ENCODE measurements at places on chromosomes 7 and 10.

GRCh38 chr7:36439624-36440023 lies 50.0 kb downstream of the ANLN start:
- DNase-seq = no peak

DNA sequence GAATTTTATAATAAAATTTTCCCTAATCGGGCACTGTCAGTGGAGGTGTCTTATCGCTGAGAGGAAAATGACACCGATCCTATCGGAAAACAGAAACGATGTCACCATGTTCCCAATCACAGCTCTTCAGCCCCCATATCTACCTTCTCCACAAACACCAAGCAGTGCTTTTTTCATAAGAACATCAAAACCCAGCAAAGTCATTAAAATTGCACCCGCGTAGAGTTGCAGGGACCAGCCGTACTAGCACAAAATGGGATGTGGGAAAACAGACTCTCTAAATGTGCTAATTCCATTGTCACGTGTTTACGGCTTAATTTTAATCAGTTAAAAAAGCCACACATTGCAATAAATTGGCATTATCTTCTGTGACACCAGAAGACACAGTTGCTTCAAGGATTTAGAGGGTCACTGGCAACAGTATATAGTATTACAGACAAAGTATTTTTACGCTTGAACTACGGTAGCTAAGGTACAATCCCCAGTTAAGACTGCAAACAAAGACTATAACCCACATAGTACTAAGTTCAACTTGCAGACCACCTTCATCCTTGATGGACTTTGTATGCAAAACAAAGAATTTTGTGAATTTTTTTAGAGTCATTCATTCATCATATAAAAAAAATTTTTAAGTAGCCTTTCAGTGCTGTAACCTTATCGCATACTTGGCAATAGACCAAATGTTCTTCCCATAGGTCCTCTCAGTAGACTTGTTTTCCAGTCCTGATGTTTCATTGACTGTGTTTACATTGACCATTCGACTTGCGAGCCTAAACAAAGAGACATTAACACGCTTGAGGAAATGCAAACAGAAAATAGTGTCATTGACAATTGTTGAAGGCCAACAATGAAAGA lies 116.0 kb downstream of the VTI1A start:
- no peak for DNase-seq

GRCh38 chr7:43377196-43377960 lies 205.5 kb upstream of the STK17A start:
- DNase-seq = no peak

GRCh38 chr10:92463582-92463981 lies 110.3 kb downstream of the IDE start:
- DNase-seq = no peak

GRCh38 chr7:22173685-22174573 lies 183.0 kb downstream of the RAPGEF5 start:
- DNase-seq = no peak

DNA sequence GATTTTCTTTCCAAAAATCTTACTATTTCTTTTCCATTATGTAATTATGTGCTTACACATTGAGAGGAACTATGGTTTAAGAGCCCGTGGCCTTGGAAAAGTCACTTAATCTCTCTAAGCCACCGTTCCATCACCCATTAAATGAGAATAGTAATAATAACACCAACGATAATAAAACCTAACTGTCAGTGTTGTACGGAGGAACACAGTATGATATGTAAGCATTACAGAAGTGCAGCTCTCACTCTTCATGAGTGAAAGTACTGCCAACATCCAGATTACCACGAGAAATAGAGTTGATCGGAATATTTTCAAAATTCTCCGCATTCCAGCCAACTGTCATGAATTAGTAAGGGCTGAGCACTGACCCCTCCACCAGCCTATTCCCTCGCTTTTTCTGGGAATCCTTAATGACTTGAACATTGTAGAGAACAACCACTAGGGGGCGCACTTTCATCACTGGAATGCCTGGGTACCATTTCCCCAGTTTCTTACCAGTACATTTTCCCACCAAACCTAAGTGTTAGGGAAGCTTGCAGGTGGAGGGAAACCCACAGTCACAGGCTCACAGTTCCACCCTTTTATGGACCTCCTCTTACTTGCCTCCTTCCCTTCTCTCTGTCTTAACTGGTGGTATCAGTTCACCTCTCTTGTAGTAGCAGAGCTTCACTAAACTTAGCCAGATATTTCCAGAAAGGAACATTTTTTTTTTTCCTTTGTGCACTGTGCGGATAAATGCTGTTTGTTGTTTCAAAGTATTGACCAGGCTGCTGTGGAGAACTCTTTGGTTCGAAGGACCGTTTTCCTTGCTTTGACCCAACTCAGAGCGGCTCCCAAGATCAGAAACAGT lies 27.8 kb downstream of the NKX2-3 start:
- no peak for DNase-seq

DNA sequence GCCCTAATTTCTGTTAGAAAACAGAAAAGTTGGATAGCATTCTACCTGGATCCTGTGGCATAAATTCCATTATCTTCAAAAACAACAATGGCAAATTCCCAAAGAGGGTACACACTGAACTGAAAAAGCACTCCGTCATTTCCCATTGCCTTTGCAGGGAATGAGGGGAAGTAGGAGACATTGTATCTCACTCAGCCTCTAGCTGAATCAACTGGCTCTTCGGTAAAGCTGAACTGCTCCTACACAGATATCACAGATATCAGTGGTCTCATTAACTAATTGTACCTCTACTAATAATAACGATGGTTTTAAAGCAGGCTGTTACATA lies 64.2 kb upstream of the PRKAR2B start:
- DNase-seq = no peak

- DNase-seq = no peak
Observed at GRCh38 chr10:8360365-8360764, 305.9 kb downstream of the GATA3 start.

DNA sequence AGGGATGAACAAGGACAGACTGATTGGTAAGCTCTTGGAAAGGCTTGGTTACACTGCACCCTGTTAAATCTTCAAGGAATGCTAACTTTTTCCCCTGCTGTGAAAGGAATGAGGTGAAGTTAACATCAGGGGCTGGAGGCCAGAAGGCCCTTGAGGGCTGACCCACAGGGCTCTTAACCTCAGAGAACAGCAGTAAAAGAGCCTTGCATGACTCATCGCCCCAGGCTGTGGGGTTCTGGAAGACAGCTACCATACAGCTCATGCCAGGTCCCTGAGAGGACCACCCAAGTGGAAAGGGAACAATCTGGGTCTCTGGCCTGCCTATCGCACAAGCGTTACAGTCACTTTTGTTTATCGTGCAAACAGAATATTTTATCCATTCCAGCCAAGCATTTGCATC lies 54.4 kb downstream of the CYP2C9 start:
- no peak for DNase-seq

- DNase-seq = no peak
Observed at GRCh38 chr7:1732645-1733044, 62.6 kb downstream of the ELFN1 start.

DNA sequence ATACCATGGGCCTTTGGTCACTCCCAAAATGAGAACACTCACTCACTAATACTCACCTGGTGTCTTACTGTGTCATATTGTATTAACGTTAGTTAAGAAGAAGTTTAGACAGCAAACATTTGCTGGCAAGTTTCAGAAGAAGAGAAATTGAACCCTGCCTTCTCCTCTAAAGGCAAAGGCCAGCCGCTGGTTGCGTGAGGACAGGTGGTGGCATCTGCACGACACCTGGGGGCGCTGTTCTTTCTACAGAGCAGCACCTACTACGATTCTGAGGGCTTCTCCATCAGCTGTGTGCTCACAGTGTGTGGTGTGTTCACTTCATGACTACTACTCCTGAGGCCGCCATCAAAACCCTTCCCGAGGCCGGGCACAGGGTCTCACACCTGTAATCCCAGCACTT lies 17.9 kb upstream of the CLEC2L start:
- no peak for DNase-seq

DNA sequence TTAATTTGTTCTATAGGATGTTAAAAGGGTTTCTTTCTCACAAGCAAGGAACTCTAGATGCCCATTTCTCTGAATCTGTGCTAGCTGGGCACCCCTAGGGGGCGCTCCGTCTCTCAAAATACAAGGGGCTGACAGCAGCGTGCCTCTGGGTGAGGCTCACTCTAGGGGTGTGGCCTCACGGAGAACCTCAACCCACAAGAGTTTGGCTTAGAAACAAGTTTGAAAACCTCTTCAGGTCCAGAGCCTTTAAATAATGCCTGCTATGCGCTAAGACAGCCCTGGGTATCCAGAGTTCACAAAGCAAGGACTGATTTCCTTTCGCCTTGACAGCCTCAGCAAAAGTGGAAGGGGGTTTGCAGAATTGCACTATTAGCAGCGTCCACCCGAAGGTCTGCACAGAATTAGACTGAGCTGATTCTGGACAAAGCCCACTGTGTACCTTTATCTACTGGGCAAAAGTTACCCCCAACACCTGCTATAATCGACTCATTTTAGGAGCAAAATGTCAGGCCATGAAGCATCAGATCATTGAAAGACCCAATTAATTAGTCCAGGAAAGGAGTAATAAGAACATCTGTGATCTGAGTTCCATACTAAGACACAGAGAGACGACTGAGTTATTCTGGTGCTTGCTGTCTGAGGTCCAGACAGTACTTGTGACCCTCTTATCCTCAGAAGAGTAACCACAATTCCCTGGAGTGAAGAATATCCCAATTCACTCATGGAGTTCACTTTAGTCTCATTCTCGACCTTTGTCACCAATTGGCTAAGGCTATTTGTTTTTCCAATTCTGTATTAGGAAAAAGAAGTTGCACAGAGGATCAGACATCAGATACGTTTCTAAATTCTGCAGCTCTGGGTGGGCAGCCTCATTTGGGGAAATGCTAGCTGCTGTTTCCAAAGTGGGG lies 574 bp upstream of the CPED1 start:
- peak; percentile 49 for DNase-seq

DNA sequence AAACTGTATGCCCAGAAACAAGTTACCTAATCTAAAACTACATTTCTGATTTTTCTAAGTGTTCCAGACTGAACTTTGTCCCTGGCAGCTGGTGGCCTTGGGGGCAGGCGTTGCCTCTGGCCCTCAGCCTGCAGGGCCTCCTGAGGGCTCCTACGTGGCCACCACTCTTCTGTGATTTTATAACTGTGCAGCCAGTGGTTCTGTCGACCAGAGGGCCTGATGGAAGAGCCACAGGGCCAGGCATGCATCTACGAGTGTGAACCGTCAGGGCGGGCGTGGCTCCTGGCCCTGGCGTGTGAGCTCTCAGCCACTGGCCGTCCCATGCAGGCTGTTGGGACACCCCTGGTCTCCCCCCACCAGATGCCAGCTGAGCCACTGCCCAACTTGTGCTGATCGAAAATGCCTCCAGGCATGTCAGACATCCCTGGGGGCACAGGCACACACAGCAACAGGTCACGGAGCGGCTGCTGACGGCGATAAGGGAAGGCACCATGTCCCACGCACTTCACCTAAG lies 173.4 kb downstream of the ZMYND11 start:
- no peak for DNase-seq

DNA sequence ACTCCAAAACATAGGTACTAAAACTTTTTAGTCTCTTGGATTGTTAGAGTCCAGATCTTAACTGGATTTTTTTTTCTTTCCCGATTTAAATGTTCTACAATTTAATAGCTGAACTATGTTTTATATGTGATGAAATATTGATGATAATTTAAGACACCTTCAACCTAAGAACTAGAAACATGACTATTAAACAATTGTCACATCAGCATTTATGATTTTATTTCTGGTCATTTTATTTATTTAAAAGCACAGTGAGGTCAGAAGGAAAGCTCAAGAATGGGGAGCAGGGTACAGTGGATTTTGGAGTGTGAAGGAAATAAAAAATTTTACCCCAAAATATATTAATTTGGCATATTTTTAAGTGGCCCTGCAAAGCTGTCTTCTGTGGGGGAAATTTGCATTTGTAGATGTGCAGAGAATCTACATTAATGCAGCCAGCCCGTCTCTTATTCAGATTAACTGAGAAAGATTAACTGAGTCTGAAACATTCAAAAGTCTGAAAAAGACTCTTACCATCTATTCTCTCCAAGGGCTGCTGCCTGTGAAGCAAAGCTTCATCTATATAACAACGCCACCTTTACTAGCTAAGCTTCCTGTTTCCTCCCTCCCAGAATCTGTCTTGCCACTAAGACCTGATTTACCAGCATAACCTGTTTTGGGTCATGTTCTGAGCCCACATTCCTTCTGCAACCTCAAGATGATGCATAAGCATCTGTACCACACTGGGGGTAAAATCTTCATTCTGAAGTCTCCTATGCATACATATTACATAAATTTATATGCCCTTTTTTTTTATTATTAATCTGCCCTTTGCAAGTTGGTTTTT lies 86.4 kb downstream of the TMEM106B start:
- no peak for DNase-seq

- DNase-seq = no peak
Observed at GRCh38 chr10:484441-484924, 205.0 kb downstream of the DIP2C start.

- no peak for DNase-seq
Observed at GRCh38 chr7:35032166-35032565, 5.1 kb downstream of the DPY19L1 start.

DNA sequence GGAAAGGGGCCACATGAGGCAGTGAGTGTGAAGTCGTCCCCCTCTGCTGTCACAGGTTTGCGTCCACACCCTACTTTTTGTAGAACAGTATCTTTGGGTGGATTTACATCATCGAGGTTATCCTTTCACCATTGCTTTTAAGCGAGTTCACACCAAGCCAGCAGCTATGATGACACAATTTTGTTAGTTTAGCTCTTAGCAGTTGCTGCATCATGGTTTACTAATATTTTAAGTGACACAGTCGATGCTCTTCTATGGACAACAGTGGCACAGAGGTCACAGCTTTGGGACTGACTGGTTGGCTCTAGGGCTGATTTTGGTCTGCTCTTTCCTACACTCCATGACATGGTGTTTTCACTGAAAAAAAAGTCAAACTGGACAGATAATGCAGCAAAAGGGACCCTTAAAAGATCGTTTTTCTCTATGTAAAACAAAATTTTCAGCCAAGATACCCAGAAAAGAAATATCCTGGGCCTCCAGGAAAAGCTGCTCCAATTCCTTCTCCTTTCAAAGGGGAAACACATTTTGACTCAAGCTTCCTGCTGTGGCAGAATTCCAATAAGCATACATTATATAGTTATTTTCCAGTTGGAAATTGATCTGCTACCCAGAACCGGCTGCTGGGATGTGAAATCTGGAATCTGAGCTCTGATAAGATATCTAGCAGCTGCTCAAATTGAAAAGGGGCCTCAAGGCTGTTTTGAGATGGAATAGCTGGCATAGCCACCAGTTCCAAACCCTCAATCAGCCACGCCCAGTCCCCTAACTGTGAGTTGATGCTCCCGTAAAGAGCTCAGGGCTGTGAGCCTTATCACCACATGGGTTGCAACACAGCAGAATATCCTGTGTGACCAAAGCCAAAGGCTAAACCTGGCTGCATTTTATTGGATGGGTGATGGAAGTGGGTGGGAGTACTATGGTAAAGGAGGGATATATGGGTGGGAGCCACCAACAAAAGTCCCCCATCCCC lies 114.2 kb downstream of the SMURF1 start:
- no peak for DNase-seq

GRCh38 chr10:104325436-104326435 lies 12.5 kb downstream of the ITPRIP start:
- DNase-seq = no peak

DNA sequence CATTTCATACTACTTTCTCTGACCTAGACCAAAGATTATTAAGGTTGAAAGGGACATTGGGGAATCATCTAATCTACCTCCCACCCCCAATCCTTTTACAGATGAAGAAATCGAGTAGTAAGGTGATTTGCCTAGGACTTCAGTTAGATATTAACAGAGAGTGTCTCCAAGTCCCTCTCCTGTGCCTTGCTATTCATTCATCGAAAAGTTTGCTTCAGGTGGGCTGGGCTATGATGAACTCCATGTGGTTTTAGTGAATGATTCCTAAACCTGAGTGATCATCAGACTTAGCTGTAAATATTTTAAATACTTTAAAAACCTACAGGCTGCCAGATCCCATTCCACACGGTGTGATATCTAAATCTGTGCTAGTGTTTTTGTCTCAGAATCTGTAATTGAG lies 259.4 kb upstream of the SORCS1 start:
- DNase-seq = no peak

Measured in stimulated activated CD8-positive, alpha-beta memory T cell treated with anti-CD3 and anti-CD28 coated beads, Interleukin-15, amount 100 ng/mL, for 24 hours (primary cell).